ENCODE measurements at places on chromosomes 13 and 19.

- DNase-seq: no peak
These were observed 71.3 kb upstream of the POSTN start for GRCh38 chr13:37669845-37670244.

- DNase-seq: no peak
These were observed 7.2 kb downstream of the WDR18 start for GRCh38 chr19:991174-991931.

DNA sequence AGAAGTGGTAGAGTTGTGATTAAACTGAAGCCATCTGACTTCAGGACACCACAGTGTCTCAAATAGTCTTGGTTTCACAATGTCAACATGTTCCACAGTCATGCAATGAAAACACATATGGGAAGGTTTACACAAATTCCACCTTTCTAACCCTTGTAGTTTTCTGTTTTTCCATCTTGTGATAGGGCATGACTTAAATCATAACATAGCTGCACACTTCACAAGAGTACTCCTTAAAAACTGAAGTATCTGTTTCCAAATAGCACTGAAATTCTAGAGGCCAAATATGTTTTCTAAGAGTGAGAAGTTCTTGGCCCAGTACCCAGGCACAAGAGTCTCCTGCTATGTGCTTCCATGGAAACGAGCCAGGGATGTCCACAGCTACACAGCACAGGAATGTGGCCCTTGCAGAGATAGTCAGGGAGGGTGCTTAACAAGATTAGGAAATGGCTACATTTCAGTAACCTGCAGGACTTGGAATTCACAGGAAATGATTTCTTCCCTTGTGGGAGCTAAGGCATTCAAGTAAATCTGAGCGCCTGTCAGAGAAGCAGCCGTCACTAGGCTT lies 269.1 kb downstream of the NDFIP2 start:
- DNase-seq: no peak

DNA sequence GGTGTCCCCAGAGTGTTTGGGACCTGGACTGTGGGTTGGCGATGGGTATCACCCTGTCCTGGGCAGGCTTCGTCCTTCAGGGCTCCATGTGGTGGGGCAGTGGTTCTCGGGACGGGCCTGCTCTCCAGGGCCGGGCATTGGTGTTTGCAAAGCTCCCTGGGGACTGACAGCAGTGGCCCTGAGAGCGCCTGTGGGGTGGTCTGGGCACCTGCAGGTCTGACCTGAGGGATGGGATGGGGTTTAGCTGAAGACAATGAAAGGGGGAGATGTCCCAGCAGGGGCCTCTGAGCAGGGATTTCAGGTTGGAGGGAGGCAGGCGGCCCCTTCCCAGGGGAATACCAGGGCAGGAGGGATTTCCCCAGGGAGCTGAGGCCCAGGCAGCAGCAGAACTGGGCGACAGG lies 68.3 kb upstream of the MCF2L start:
- no peak for DNase-seq

DNA sequence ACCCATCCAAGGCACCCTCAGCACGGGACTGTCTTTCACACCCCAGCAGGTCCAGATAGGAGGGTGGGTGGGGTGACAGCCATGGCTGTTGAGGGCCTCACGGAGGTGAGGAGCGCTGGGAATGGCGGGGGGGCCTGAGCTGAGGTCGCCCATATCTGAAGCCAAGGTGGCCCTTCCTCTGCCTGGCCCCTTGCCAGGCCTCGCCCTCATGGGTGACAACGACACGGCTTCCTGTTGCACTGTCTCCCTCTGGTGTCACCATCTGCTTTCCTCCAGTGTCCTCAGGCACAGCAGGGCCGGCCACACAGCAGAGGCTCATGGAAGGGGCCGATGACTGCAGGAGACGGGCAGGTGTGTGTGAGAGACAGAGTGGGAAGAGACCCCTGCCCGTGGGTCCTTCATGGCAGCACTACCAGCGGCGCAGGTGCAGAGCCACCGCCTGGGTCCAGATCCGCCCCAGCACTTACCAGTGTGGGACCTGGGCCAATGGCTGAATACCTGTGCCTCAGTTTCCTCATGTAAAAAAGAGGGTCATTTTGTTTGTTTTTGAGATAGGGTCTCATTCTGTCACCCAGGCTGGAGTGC lies 8.1 kb upstream of the NKPD1 start:
- no peak for DNase-seq

DNA sequence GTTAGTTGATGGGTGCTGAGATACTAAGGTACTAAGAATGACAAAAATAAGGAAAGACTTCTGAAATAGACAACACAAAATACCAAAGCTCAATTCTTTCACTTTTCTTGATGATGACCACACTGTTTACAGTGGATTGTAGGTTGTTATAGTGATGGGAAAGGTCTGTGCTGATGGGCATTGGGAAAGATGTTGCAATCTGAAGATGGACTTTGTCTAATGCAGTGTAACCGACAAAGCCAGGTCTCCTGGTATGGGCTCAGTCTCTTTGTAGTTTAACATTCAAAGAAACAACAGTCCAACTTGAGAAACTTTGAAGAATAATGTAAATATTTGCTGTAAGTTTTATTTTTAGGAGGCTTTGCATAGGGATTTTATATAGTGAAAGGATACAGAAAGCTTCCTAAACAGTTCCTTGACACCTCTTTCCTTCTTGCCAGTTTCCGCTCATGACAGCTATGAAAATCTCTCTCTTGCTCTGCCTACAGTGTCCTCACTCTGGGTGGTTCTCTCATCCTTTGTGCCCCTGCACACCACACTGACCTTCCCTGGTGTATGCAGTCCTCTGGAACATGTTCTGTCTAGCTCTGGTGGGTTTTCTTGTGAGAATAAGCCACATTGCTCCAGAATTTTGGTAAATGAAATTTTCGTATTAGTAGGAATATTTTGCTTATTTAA lies 172.2 kb downstream of the KCNRG start:
- no peak for DNase-seq

DNA sequence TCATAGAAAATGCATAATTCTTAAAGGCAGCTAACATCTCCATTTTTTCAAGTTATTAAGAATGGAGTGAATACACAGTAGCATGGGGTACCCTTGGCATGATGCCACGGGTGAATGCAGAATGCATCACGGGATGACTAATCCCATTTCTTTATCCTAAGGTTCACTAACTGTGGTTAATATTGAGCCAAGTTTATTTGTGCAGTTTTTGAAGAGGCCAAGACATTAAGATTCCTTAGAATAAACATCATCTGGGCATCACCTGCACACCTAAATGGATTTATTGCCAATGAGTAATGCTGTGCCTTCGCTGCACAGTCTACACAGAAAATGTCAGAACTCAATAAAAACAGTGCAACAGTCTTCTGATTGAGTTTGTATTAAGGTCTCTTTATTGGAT lies 333.1 kb downstream of the GPC6 start:
- no peak for DNase-seq

GRCh38 chr13:112619730-112620631 lies 32.0 kb upstream of the TUBGCP3 start:
- peak; percentile 9 for DNase-seq

DNA sequence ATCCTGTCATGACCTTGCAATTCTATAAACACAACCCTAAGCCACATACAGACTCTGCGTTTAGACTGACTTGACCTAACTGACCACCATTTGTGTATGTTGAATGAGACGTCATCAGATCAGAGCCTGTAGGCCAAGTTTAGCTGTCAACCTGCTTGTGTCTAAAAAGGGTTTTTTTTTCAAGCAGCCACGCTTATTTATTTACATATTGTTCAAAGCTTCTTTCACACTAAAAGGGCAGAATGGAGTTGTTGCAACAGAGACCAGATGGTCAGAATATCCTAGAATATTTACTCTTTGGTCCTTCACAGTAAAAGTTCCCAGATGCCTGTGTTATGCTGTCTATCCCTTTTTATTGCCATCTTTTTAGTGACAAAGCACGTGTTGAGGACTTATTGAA lies 307.7 kb upstream of the SLC10A2 start:
- no peak for DNase-seq

All from stimulated activated naive B cell treated with anti-CD40 and anti-IgM and Interleukin-4, amounts not matched to agents 10 μg/mL and 1 μg/mL and 100 μg/mL, for 72 hours (primary cell).